ENCODE measurements at places on chromosomes 4 and X.

GRCh38 chr4:87688316-87688715 lies 38.2 kb downstream of the DMP1 start:
- no peak for DNase-seq

- no peak for DNase-seq
These were observed 374.7 kb upstream of the FGF13 start for GRCh38 chrX:139086246-139086645.

- peak; percentile 39 for DNase-seq
These were observed 40.4 kb downstream of the RNF212 start for GRCh38 chr4:1072830-1073446.

DNA sequence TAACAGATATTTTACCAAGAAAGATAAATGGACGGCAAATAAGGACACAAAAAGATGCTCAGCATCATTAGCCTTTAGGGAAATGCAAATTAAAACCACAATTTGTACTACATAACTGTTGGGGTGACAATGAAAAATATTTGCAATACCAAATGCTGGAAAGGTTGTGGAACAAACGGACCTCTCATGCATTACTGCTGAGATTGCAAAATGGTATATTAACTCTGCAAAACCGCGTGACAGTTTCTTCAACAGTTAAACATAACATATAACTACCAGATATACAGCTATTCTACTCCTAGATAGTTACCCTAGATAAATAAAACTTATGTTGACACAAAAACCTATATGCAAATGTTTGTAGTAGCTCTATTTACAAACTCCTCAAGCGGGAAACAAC lies 6.3 kb upstream of the OTC start:
- DNase-seq: no peak

GRCh38 chr4:74480267-74480666 lies 35.3 kb downstream of the AREG start:
- DNase-seq: no peak

DNA sequence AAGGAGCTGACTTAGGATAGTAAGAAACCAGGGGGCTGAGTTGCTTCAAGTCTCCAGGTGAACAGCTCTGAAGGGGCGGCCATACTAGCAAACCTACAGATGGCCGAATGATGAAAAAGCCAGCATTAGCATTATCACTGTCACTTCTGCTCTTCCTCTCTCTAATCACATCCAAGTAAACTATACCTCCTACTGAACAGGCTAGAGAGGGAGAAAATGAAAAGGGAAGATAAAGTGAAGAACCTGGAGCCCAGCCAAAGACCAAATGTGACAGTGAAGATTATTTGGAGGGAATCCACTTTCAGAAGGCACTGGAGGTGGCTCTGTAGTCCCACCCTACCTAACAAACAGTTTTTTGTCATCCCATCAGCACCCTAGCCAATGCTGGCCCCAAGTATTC lies 50.4 kb upstream of the PRPS1 start:
- no peak for DNase-seq
